CD4-positive, alpha-beta T cell treated with Interleukin-4 for 1 hour (primary cell): ENCODE measurements at places on chromosomes 13 and 19.

GRCh38 chr13:37139356-37139755, 33.9 kb upstream of the CSNK1A1L start:
- no peak for DNase-seq

DNA sequence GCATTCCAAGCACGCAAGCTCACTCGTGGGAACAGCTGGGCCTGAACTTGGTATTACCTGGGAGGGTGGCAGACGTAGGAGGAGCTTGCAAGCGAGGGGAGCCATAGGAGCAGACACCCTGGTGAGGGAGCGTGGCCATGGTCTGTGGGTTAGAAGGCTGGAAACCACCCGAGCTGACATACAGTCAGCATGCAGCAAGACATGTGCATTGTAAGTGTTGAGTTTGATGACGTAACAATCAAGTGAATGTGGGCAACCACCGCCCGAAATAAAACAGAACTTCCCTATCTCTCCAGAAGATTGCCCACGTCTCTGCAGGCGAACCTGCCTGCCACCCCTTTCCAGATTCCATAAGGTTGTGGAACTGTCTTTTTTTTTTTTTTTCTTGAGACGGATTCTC, 26.8 kb downstream of the UBXN6 start:
- peak; percentile 33 for DNase-seq

DNA sequence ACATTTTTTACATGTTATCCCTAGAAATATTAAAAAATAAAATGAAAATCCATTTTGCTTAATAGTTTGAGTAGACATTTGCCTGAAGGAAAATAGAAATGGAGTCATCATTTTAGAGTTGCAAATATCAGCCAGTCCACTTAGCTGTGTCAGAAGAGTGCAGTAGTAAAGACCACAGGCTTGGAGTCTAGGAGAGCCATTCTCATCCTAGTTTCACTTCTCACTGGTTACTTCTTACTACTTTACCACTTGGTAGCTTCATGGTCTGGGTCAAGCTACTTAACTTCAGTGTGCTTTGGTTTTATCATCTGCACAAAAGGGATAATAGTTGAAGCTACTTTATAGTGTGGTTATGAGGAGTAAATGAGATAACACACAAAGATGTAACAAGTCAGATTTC, 286.5 kb upstream of the NBEA start:
- DNase-seq = no peak

- no peak for DNase-seq
Observed at GRCh38 chr13:47211106-47211505, 314.3 kb upstream of the HTR2A start.

GRCh38 chr13:73325723-73326558, 267.1 kb downstream of the KLF5 start:
- no peak for DNase-seq

- DNase-seq = peak; percentile 63
Observed at GRCh38 chr13:99916366-99917103, 55.0 kb downstream of the ZIC5 start.

DNA sequence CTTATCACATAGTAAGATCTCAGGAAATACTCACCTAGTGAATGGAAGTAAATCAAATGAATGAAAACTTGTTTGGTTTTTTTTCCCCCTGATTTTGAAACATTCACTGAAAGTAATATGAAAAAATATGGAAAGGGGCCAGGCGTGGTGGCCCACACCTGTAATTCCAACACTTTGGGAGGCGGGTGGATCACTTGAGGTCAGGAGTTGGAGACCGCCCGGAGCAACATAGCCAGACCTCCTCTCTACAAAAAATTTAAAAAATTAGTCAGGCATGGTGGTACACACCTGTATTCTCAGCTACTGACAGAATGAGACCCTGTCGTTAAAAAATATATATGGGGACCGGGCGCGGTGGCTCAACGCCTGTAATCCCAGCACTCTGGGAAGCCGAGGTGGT, 149.6 kb downstream of the SIPA1L3 start:
- DNase-seq = no peak

GRCh38 chr13:73901324-73902068, 232.7 kb downstream of the KLF12 start:
- no peak for DNase-seq

DNA sequence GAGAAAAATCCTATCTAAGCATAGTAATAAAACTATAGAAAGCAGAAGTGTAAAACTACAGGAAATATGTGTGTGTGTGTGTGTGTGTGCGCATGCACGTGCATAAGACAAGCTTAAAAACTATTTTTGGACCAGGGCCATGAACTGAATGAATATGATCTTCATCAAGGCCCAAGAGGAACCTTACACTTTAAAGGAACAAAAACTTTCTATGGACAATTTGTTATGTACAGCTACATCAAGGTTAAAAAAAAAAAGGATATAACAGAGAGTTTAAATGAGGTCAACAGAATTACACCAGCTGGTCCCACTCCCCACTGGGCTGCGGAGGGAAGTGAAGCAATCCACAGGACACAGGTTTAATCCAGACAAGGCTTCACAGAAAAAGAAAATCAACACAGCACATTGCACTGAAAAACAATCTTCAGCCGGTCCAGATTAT, 151.1 kb downstream of the LHFPL6 start:
- peak; percentile 57 for DNase-seq

DNA sequence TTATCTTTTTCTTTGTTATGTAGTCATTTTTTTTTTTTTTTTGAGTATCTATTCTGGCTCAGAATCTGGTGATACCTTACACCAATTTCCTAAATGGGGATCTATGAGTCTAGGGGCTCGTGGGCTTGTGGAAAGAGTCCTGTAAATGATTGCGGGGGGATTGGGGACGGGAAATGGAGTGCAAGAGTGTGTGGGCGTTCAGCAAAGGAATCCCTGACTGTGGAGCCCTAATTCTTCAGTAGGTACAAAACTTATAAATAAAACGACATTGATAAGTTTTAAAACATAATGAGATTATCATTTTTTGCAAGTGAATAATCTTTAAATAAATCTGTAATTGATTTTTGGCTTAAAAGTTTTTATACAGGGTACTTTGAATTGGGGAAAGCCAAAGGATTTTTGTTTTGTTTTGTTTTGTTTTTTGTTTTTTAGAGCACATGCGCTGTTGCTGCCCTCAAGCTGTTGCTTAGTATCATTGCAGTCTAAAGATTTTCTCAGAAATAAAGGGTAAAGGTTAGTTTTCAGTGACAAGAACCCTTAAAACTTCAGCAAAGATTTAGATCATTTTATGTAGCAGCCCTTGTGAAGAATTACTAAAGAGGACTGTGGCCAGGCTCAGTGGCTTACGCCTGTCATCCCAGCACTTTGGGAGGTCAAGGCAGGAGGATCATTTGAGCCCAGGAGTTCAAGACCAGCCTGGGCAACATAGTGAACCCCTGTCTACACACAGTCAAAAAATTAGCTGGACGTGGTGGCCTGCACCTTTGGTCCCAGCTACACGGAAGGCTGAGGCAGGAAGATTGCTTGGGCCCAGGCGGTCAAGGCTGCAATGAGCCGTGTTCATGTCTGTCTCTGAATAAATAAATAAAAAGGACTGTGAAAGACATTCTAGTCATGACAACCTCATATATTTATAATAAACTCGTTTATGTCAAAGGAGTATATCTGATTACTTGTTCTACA, 1.7 kb downstream of the ERCC5 start:
- DNase-seq = no peak

GRCh38 chr19:17659996-17660395, 28.2 kb downstream of the UNC13A start:
- DNase-seq = no peak

- DNase-seq = no peak
Observed at GRCh38 chr13:23509781-23510543, 60.2 kb upstream of the TNFRSF19 start.

GRCh38 chr13:51794964-51795363, 9.0 kb downstream of the DHRS12 start:
- DNase-seq = no peak

DNA sequence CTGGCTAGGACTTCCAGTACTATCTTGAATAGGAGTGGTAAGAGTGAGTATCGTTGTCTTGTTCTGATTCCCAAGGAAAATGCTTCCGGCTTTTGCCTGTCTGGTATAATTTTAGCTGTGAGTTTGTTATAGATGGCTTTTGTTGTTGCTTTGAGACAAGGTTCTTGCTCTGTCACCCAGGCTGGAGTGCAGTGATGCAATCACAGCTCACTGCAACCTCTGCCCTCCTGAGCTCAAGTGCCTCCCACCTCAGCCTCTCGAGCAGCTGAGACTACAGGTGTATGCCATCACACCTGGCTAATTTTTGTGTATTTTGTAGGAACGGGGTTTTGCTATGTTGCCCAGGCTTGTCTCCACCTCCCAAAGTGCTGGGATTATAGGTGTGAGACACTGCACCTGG, 6.1 kb upstream of the ZNF543 start:
- no peak for DNase-seq

DNA sequence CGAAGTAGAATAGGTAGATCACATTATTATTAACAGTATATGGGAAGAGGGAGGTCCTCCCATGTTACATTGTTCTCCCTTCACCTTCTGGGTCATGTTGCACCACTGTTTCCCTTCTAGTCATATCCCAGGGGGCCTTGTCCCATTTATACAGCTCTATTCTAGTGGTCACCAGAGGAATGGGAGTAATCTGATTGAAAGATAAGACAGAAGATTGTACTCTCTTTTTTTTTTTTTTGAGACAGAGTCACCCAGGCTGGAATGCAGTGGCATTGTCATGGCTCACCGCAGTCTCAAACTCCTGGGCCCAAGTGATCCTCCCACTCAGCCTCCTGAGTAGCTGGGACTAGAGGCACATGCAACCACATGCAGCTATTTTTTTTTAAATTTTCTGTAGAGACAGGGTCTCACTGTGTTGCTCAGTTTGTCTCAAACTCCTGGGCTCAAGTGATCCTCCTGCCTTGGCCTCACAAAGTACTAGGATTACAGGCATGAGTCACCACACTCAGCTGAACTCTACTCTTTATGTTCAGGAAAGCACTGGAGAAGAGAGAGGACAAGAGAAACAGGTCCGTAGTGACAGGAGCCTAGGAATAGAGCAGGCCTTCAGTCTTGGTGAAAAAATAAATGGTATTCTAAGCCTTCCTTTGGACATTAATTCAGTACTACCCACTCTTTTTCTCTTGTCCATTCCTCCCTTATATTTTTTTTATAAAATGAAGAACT, 4.3 kb upstream of the ZNF529 start:
- no peak for DNase-seq

DNA sequence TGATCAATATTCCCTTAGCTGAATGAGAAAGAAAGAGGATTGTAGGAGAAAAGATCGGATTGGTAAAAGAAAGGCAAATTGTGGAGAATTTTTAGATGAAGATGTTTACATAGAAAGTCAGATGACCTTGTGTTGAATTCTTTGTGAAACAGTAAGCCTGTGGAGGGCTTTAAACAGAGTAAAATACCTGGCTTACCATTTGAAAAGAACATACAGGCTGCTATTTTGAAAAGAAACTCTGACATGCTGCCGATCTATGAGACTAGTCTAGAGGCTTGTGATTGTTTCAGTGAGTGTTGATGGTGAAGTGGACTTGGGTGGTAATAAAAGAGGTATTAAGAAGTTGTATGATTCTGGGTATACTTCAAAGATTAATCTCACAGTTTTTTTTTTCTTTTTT, 938.9 kb upstream of the PRR20A start:
- DNase-seq = no peak
